Progenitor cell of endocrine pancreas (in vitro differentiated cells): ENCODE measurements at places on chromosomes 13 and 19.
A peak's percentile ranks its signal among the peaks of the same experiment; 100 is the strongest.

DNA sequence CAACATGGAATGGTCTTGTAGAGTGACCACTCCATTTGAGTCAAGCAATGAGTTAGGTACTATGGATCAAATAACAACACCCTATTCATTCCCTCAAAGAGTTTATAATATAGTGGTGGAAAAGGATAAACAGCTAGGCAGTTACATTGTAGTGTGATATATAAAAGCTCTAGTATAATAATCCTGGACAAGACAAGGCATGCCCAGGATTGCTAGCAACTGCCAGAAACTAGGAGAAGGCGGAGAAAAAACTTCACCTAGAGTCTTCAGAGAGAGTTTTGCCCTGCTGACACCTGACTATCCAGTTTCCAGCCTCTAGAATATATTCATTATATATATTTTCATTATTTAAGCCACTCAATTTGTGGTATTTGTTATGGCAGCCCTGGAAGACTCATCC lies 530.6 kb downstream of the KLF12 start:
- DNase-seq, result no peak

- DNase-seq, result no peak
Observed at GRCh38 chr13:51113969-51114368, 2.9 kb upstream of the C13orf42 start.

GRCh38 chr13:113837560-113838355 lies 26.1 kb downstream of the GAS6 start:
- DNase-seq, result no peak

DNA sequence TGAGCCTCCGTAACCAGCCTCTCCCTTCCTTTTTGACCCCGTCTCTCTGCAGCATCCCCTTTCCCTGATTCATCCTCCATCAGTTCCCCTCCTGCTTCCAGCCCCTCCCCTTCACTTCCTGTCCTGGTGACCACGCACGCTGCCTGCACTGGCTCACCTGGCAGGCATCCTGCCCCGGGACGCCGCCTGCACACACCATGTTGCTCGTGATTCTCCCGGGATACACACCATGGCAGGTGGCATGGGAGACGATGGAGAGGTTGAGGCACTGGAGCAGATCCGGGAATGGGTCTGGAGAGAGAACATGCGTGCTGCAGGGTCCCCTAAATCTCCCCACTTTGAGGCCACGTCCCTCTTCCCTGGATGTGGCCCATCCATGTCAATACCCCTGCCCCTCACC lies 4.2 kb downstream of the KLK12 start:
- DNase-seq, result no peak

- DNase-seq, result no peak
Observed at GRCh38 chr19:13207237-13207845, 57.1 kb downstream of the IER2 start.

DNA sequence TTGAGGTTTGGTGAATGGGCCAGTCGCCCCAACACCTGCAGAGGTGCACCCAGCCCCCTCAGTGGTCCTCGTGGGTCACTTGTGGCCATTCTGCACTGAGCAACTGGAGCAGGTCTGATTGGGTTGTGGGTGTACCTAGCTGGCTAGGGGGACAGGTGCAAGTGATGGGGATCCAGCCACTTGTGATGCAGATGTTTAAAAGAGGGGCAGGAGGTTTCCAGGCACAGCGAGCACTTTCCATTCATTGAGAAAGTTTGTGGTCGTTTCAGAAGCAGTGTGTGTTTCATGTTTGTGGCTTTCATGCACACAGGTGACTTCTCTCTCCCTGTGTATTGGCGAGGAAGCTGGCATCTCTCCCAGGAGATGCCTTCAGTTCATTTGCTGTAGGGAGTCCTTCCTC lies 34.7 kb downstream of the TSSK6 start:
- DNase-seq, result no peak

GRCh38 chr13:40410315-40410714 lies 256.1 kb downstream of the FOXO1 start:
- no peak for DNase-seq

GRCh38 chr19:38316477-38317067 lies 825 bp upstream of the YIF1B start:
- DNase-seq, result no peak

DNA sequence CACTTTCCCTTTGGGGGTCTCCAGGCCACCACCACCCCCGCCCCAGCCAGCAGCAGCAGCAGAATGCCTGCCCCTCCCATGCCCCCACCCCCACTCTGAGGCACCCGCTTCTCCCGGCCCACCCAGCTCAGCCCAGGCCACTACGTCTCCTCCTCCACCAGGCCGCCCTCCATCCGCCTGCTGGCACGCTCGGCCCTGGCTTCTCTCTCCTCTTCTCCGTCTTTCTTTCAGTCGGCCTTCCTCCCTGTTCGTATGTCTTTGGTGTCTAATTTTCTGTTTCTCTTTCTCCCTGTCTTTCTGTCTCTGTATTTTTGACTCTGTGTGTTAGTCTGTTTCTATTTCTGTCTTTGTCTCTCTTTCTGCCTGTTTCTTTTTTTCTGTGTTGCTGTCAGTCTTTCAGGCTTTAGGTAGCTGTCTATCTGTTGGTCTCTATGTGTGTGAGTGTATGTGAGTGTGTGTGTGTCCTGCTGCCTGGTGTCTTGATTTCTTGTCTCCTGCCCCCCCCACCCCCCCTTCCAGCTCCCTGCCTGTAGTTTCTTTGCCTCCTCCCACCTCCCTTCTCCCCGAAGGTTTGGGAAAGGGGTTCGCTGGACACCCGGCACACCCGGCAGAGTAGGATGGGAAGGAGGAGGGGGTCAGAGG lies at the start of gene LGI4:
Gene LGI4 (minus strand): TSS at position 459 of the 642 bp plus-strand sequence. CDS start 379 bp downstream, at position 80.
- DNase-seq, result no peak

DNA sequence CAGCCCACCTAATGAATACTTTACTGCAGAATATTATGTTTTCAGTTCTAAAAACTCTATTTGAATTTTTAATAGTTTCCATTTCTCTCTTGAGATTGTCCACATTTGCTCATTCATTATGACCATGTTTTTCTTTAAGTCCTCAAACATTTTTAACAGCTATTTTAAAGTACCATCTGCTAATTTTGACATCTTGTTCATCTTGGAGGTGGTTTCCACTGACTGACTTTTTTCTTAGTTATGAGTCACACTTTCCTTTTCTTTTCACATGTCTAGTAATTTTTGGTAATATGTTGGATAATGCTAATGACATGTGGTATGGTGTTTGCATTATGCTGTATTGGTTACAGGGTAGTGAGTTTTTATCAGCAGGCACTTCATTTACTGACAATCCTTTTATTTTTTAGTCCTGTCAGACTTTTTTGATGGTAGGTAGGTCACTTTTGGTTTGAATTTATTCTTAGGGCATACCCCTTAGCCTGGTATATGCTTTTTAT lies 15.4 kb upstream of the ESD start:
- DNase-seq, result no peak

GRCh38 chr13:75385708-75386083 lies 96.3 kb downstream of the TBC1D4 start:
- DNase-seq, result no peak

- no peak for DNase-seq
Observed at GRCh38 chr13:35856721-35857364, 274.3 kb downstream of the DCLK1 start.

- DNase-seq, result no peak
Observed at GRCh38 chr13:43316946-43317353, 293.6 kb downstream of the DNAJC15 start.

- peak; percentile 51 for DNase-seq
Observed at GRCh38 chr19:4524808-4525562, 6.7 kb upstream of the PLIN4 start.

DNA sequence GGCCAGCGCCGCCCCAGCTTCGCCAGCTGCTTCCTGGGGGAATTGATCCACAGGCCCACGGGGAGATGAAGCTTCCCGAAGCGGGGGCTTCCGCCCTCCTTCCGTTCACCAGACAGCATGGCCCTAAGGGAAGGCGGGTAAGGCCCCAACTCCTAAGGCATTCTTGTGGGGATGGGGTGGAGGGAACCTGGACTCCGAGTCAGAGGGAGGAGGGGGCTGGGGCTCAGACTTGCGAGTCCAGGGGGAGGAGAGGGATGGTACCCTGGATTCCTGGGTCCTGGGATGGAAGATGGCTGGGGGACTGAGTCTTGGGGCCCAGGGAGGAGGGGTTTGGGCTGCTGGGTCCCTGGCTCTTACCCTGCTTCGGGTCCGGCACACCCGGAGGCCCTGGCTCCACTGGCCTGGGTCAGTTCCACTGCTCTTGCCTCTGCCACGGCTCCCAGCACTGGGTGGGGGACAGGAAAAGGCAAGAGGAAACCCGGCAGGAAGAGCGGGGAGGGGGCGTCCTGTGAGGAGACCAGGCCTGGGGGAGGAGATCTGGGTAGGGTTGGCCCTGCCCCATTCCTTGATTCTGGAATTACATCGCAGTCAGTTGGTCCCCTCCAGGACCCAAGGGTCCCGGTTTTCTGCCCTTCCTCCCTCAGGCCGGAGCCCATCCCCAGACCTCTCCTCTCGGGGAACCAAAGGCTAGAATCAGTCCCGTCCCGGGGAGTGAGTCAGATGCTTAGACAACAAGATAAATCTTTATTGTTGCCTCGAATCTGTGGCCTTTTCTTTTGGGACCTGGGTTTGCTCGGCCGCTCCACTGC lies at the start of gene RASIP1:
Gene RASIP1 (minus strand): TSS at position 447 of the 809 bp plus-strand sequence. CDS start 328 bp downstream, at position 119.
- no peak for DNase-seq

DNA sequence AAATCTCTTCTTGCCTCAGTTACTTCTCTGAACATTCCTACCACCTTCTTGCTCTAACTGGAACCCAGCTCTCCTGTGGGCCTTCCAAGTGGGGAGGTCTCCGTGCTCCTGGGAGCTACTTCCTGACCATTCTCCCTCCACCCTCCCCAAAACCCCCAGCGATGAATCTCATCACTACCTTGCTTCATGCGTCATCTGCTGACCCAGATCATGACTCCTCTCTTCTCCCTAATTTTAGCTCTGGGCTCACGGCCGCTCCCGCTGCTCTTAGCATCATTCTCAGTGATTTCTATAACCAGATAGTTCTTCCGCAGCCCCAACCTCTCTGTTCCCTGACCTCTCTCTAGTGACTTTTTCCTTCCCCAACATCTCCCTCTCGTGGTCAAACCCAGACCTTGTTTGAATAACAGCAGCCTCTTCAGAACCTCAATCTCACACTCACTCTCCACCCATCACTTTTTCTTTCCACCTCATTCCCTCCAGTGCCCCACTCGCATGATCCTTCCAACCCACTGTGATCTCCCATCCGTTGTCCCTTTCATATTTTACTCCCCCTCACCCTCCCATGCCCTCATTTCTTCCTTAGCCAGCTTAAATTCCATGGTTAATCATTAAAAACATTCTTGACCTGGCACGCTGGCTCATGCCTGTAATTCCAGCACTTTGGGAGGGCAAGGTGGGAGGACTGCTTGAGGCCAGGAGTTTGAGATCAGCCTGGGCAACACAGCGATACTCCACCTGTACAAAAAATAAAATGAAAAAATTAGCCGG lies 21.8 kb downstream of the MRPS12 start:
- DNase-seq, result no peak

GRCh38 chr13:25538276-25538675 lies 166.5 kb downstream of the ATP8A2 start:
- DNase-seq, result no peak

DNA sequence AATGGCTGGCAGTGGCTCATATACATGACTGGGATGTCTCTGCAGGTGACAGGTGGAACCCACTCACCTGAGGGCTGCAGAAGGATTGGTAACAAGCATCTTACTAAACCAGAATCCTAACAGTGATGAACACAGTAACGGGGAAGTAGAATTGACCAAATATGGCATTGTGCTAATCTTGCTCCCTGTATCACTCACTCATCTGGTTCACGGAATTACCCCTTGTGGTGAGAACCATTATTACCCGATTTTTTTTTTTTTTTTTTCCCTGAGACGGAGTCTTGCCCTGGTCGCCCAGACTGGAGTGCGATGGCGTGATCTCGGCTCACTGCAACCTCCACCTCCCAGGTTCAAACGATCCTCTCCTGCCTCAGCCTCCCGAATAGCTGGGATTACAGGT lies 69.5 kb downstream of the PTPRS start:
- DNase-seq, result no peak

GRCh38 chr19:38564981-38565690 lies 52.6 kb downstream of the MAP4K1 start:
- DNase-seq, result no peak

DNA sequence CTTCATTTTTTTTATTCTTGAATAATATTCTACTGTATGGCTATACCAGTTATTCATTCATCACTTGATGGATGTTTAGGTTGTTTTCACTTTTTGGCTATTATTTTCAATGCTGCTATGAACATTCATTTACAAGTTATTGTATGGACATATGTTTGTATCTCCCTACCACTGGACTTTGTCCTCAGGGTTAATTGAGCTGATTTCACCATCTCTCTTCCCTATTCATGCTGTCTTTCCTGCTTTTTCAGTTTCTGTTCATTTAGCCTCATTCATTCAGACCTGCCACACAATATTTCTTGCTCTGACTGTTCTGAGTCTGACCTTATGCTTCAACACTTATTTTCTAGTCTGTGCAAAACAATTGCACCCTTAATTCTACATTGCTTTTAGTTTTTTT lies 12.3 kb upstream of the C1QTNF9B start:
- no peak for DNase-seq

GRCh38 chr13:48975856-48976575 lies at the start of gene FNDC3A:
FNDC3A (plus strand) TSS chr13:48975912; CDS start chr13:49006191, 30,279 bp downstream.
- peak; percentile 69 for DNase-seq

- no peak for DNase-seq
Observed at GRCh38 chr19:45764945-45765701, 3.9 kb downstream of the SIX5 start.

DNA sequence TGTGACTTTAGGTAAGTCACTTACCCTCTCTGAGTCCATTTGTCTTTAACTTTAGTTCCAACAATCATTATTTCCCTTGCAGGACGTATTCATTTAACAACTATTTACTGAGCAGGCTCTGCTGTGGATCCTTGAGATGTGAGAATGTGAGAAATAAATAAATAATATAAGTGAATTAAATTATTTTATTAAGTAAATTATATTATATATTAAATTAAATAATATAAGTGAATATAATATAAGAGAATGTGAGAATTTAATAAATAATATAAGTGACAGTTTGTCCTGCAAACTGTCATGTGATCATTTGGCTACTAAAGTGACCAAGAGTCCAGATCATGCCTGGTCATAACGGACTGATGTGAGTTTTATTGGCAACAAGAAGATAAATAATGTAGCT lies 598 bp downstream of the OR2Z1 start:
- no peak for DNase-seq

- no peak for DNase-seq
Observed at GRCh38 chr13:94351292-94351990, 128.0 kb downstream of the DCT start.

DNA sequence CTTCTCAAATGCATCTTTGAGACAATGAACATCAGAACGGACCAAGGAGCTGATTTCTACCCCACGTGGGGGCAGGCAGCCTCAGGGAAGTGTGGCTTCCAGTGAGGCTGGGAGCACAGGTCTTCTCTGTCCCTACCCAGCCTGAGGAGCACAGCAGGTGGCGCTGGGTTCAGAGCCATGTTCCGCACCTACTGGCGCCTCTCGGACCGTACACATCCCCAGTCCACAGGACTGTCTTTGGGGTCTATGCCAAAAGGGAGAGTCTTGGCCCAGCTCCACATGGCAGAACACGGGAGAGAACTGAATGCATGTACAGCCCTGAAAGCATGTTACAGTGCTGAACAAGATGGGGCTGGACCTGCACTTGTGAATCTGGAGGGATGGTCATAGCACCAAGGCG lies 22.6 kb downstream of the SUGP1 start:
- no peak for DNase-seq
